ENCODE measurements at places on chromosomes 6 and 20.
A peak's percentile ranks its signal among the peaks of the same experiment; 100 is the strongest.

DNA sequence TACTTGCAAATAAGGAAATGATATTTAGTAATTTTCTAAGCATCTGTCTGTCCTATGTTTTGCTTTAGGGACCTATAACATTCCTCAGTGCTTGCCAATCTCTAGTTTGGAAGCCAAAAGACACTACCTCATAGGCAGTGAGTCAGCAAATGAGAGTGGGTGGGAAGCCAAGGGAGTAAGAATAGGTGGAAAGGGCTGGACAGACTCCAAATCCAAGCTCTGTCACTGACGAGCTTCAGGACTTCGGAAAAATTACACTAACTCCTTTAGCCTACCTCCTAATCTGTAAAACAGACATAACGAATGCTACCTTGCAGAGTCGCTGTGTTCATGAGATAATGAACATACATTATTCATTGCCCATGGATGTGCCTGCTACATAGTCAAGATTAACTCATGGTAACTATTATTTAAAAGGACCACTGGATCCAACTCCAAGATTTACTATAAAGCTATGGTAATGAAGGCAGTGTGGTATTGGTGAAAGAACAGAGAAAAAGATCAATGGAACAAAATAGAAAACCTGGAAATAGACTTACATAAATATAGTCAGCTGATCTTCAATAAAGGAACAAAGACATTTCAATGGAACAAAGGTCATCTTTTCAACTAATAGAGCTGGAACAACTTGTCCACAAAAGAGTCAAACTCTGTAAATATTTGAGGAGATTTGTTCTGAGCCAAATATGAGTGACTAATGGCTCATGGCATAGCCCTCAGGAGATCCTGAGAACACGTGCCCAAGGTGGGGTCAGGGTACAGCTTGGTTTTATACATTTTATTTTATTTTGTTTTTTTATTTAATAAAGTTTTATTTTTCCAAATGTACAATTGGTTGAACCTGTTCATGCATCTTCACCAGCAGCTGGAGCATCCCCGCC, 64.1 kb downstream of the FAM50B start:
- peak; percentile 80 for DNase-seq

- no peak for DNase-seq
These were observed 15.8 kb upstream of the RNF182 start for GRCh38 chr6:13908955-13909381.

DNA sequence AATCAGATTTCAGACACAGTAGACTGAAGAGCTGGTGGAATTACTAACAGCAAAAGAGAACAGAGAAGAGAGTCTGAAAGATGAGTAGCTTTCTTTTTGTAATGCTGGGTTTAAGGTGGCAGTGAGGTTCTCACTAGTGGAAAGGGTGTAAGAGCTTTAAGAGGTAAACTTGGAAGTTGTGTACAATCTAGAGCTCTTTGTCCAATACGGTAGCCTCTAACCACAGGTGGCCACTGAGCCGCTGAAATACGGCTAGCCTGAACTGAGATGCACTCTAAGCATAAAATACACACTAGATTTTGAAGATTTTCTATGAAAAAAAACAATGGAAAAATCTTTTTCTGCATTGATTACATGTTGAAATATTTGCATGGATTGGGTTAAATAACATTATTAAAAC, 4.0 kb downstream of the ELOVL2 start:
- DNase-seq, result no peak

GRCh38 chr20:39019805-39020325, 57.7 kb downstream of the DHX35 start:
- DNase-seq, result no peak

- no peak for DNase-seq
These were observed 32.0 kb upstream of the PCMTD2 start for GRCh38 chr20:64223526-64224067.

DNA sequence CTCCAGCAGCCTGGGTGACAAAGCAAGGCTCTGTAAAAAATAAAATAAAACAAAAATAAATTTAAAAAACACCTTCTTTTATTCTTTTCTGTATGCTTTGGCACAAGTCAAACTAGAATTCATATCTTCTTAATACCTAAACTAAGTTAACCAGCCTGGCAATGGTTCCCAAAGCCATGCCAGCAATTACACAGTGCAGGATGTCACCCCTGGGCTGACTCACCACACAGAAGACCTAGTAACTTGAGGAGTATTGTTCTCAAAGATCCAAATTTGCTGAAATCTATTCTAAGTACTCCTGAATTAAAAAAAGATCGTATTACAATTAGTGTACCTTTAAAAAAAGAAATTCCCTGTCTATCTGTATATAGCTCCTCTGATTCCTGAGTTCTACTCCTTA, 162.7 kb upstream of the SGK1 start:
- DNase-seq, result no peak

DNA sequence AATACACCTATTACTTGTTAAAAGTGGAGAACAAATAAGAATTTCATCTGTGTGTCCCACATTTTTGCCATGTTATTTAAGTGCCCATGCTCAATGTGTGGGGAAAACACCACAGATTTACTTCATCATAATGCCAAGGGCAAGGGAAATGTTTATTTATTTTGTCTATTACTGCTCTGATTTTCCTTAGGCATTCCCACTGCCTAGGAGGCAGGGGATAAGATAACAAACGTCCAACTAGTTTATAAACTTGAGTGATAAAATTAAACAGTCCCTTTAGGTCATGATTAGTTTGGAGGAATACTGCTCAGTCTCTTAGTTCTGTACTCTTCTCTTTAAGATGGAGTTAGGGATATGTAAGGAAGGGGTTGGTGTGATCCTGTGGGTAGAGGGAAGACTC, 598.4 kb upstream of the MARCKS start:
- DNase-seq, result no peak

DNA sequence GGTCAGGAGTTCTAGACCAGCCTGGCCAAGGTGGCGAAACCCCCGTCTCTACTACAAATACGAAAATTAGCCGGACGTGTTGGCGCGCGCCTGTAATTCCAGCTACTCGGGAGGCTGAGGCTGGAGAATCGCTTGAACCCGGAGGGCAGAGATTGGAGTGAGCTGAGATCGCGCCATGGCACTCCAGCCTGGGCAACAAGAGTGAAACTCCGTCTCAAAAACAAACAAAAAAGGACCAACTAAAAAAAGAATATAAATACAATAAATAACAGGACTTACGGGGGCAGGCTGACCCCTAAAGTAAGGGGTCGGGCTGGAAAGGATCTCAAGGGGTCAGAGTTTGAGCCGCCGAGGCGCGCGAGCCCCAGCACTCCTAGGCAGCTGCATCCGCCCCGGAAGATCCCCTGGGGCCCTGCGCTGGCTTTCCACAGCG, 509 bp upstream of the TPD52L2 start:
- no peak for DNase-seq

DNA sequence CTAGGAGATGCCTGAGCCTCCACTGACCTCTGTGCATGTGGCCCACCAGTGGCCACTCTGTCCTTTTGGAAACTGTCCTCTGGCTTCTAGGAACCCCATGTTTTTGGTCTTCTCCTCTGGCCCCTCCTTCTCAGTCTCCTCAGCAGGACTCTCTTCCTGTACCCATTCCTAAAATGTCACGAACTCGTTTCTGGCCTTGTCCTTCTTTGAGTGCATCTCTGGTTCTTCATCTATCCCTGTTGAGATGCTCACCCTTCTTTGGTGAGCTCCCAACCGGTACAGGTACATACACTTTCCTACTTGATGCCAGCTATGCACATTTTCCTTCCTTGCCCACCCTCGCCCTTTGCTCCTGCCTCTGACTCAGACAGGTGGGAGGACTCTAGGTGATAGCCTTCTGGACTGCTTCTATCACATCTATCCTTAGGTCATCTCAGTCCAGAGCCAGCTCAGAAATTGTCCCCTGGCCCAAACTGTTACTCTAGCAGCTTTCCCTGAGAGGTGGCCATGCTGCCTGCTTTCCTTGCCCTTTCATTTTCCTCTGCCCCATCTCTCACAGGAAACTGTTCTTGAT, 14.8 kb upstream of the NNAT start:
- DNase-seq, result no peak

- no peak for DNase-seq
These were observed 2.3 kb downstream of the SAMD10 start for GRCh38 chr20:63976980-63977738.

DNA sequence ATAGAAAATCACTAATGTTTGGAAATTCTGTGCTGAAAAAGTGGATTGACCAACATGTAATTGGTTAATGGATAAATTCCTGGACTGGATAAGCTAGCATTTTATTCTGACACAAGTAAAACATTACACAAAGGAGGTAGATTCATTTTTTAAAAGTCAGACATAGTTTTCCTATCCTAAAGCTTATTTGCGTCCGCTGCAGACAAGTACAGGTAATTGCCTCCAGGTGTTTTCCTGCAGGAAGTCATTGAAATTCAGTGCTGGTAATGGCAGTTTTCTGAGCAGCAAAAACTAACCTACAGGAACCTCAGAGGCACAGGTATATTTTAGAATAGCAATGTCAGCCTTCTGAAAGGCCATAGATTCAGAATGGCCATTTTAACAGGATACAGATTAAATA, 20.0 kb upstream of the HIVEP1 start:
- DNase-seq, result no peak

DNA sequence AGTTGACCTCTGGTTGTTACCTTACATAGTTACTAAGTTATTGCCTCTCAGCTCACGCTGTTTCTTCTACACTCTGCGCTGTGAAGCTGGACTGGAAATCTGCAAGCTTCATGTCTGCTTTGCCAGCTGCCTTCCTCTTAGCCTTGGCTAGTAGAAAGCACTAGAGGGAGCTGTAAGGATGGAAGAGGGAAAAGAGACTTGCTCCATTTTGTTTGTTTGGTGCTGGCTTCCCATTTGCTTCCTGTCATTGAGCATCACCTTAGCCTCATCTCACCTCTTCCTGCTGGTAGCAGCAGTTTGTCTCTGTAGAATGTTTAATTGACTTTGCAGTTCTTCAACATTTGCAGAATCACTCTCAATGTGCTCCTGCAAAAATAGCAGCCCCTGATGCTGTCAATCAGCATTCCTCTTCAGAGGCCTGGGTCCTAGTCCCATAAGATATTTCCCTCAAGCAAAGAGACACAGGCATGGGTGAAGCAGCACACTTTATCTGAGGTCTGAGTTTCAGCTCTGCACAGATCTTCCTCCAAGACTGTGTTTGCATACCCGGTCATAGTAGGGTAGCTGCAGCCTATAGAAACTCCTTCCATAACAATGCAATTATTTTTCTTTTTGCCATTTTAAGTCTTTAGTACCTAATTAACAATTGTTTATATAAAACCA, 302.2 kb upstream of the EPHA7 start:
- DNase-seq, result no peak

- no peak for DNase-seq
These were observed 62.5 kb downstream of the METTL24 start for GRCh38 chr6:110295451-110296165.

GRCh38 chr6:81977486-81977885, 225.0 kb upstream of the TENT5A start:
- DNase-seq, result no peak

DNA sequence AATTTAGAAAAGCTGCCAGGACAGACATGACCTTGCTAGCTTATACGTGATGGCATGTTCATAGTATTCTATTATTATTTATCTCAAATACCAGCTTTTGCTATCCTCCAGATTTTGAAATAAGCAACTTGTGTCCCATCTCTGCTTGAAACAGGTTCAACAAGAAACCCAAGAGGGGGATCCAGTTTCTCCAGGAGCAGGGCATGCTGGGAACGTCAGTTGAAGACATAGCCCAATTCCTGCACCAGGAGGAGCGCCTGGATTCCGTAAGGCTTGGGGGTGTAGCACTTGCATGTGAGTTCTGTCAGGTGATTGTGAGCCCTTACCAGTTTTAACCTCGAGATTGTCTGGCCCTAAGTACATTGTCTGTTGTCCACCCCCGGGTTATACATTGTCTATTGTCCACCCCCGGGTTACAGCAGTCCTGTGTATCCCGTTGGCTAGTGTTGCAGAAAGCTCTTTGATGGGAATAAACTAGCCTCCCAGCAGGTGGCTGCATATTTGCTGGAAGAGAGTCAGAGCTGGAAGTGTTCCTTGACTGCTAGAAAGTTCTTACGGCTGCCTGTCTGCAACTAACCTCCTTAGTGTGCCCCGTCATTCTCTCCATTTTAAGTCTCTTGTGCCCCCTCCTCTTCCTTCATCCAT, 61.4 kb upstream of the CSE1L start:
- DNase-seq, result no peak

DNA sequence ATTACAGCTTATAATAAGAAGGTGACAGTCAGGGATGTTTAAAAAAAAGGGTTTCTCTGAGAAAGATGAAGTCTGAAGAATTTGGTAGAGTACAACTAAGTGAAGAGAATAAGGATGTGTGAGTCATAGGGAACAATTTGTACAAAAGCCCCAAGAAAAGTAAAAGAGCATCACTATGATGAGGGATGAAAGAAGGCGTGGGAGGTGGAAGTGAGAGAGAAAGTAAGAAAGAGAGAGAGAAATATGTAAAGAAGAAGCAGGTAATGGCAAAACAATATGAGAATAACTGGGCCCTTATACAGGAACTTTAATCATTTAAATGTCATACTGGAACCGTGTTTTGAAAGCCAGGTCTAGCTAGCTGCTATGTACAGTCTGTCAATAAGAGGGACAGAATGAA, 179.4 kb downstream of the ASCC3 start:
- no peak for DNase-seq

DNA sequence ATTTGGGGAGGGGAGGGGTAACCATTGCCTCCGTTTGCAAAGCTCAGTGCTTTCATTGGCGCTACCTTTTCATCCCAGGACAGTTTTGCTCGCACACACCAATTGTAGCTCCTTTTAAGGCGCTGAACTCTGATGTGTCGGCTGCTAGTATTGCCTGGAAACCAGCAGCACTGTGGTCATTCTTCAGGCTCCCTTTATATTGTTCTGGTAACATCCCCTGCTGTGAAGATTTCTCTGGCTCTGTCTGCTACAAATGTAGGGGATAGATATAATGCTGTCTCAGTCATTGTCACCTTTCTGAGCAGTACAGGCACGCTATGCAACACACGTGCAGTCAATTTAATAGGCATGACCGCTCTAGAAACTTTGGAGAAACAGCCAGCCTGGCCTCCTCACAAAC, 172.9 kb upstream of the SASH1 start:
- DNase-seq, result no peak

DNA sequence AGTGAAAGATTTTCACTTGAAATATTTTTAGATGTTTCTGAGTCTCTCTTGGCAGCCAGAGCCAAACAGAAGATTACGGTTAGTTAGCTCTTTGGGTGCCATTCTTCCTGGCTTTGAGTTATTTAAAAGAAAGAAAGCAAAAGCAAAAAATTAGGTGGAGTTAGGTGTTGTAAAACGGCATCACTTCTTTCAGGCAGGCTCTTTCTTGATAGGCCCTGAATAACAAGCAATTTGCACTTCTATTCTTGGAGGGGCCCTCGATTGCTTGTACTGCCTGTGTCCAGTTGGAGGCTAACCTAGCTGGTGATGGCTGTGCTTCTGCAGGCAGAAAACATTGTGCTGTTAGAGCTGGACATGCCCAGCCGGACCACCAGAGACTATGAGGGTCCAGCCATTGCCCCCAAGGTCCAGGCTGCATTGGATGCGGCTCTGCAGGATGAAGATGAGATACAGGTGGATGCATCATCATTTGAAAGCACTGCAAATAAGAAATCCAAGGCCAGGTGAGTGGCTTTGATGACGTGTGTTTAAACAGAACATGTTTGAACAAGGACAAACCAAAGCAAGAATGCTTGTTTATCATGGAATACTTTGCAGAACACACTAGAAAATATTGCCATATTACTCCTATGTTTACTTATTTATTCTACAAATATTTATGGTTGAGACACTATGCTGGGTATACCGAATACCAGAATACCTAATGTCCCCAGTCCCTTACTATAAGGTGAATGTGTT, 28.1 kb upstream of the ASXL1 start:
- DNase-seq, result peak; percentile 54
